Activated gamma-delta T cell (primary cell): ENCODE measurements at places on chromosomes 7 and 10.

DNA sequence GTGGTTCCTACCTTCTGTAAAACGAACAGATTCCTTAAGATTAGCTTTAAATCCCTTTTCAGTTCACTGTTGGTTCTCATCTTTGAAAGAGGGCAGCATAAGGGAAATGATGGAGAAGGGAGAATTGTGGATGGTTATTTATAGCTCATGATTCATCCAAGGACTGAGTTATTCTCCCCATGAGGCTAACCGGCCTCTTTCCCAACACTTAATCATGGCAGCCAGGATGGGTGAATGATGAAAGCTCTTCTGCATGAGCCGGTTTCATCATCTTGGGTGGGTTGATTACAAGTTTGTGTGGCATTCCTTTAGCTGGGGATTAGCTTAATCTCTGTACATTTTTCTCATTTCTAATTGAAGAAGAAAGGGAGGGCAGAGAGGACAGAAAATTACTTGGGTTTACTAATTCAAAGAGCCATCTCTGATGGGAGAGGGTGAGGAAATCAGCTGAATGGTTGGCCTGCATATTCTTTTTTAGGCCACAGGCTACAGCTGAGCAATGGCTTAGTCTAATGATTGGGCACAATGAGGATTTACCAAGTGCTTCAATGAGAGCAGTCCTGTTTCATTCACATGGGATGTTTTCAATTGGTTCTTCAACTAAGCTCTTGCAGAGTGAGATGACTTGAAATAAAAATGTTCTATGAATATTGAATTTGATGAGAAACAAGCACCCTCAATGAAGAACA, 250.0 kb downstream of the BMPER start:
- DNase-seq, result no peak

GRCh38 chr7:154836021-154836448, 166.9 kb downstream of the PAXIP1 start:
- DNase-seq, result no peak

- DNase-seq, result no peak
Measured at GRCh38 chr10:6583447-6583846, 3.4 kb upstream of the PRKCQ start.

DNA sequence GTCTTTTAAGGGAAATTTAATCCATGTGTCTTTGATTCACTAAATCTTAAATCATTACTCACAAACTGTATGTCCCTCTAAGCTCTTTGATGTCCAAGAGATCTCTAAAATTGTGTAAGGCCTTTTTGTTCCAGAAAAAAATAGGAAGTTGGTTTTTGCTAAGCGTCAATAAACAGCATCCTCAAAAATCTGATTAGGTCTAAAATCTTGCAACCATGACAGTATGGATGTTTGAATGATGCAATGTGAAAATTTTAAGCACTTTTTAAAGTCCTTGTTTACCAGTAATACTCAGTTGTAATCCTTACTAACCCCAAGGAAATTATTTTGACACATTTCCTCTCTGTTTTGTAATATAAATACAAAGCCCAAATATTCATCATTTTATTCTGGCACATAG, 6.8 kb downstream of the MET start:
- no peak for DNase-seq

- no peak for DNase-seq
Measured at GRCh38 chr7:100546129-100546925, 7.3 kb downstream of the AGFG2 start.

GRCh38 chr7:38438970-38439369, 165.5 kb upstream of the TARP start:
- DNase-seq, result no peak

GRCh38 chr10:125154529-125154928, 5.8 kb downstream of the CTBP2 start:
- no peak for DNase-seq

DNA sequence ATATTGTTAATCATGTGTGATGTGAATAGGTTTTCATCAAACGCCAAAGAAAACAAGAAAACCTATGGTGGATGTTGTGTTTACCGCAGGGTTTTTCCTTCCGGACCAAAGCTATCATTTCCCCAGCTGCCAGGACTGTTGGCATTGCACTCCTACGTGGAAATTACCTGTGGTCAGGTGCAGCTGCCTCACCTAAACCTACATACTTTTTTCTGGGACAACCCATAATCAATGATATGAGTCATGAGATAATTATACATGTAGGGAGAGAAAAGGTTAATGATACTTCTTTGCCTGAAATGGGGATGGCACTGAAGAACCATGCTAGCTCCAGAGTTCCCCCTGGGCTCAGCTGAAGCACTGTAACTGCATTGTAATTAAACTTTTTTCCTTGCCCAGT, 223.6 kb upstream of the SEMA3E start:
- no peak for DNase-seq

GRCh38 chr7:15753887-15754579, 67.5 kb upstream of the MEOX2 start:
- DNase-seq, result no peak
